GM04504 (cell line): ENCODE measurements at places on chromosomes 6 and 20.
A peak's percentile ranks its signal among the peaks of the same experiment; 100 is the strongest.

- peak; percentile 90 for DNase-seq
These were observed at the start of gene LEMD2 for GRCh38 chr6:33788694-33789549. Gene LEMD2, minus strand, starts transcription at chr6:33789130. Its CDS starts 14 bp downstream, at chr6:33789116.

DNA sequence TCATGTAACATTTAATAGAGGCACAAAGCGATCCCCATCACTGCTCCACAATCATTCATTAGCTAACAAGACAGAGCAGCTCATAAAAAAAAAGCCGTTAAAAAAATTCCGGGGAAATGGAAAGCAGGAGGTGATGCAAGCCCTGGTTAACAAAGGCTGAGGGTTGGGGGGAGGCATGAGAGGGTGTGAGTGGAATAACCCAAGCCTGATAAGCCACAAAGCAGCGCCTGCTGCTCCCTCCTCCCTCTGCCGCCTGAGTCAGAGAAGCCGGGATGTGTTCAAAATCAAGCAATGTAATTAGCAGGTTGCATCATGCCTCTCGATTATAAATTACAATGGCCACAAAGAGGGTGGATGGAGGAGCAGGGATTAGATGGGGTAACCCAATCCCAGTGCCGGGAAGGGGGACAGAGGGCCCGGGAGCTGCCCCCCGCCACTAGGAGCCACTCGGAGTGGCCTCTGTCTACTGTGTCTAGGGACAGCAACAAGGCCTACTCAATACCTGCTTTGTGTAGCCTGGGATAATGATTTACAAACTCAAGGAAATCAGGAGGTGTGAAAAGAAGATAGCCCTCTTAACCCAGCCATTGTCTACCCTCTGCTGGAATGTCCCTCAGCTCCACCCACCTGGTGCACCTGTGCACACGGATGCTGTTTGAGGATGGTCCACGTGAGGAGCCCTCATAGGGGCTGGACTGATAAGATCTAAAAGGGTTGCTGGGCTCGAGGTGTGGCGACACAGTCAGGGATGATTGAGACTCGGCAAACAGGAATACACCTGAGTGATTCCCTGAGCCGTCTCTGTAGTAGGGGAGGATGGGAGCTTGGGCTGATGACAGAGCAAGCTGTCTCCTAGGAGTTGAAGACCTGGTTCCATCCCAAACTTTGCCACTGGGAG lies 156.9 kb downstream of the VEGFA start:
- peak; percentile 95 for DNase-seq

GRCh38 chr20:17747431-17747846 lies 47.7 kb downstream of the BANF2 start:
- DNase-seq, result peak; percentile 71

- DNase-seq, result no peak
These were observed 401.0 kb downstream of the PAX1 start for GRCh38 chr20:22106308-22106938.

- no peak for DNase-seq
These were observed 86.3 kb downstream of the SOD2 start for GRCh38 chr6:159606786-159607185.
